Hematopoietic multipotent progenitor cell treated with erythropoietin and hydrocortisone succinate and interleukin-3 and kit ligand, for 15 days (in vitro differentiated cells): ENCODE measurements at places on chromosomes 13 and 19.

GRCh38 chr13:61684976-61685681 is 269.5 kb upstream of the PCDH20 start:
- no peak for DNase-seq

GRCh38 chr13:70170689-70171088 is 62.4 kb upstream of the KLHL1 start:
- DNase-seq: no peak

GRCh38 chr13:73939071-73939380 is 195.2 kb downstream of the KLF12 start:
- DNase-seq: no peak

DNA sequence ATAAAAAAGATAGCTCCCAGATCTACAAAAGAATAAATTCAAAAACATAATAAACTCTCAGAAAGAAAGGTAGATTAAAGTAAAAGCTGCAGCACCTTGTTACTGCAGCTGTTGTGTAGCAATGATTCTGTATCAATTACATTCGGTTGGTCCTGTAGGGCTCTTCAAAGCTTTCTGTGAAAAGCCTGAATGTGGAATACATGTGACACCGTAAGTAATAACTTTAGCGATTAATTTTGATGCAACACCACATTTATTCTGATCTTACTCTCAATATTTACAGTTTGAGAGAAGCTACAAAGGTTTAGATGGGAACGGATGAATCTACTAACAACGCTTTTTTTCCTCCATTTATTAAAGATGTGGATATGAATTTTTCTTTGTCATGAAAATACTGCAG is 279.2 kb downstream of the DACH1 start:
- DNase-seq: no peak

DNA sequence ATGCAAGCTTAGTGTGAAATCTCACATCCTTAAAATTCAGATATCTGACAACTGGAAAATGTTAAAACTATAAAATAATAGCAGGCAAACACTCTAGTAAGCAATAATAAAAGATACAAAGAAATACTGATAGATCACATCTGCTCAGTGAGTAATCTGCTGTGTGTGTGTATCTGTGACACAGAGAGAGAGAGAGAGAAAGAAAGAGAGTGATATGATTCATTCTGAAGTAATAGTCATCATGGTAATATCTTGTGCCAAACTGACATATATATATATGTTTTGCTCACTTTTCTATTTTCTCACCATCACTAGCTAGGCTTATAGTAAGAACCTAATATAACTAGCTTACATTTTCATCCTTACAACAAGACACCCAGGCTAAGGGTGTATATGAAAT is 288.0 kb upstream of the SLITRK6 start:
- DNase-seq: no peak

GRCh38 chr13:102679449-102680132 is 15.3 kb downstream of the METTL21C start:
- no peak for DNase-seq

GRCh38 chr19:45280471-45280961 is 29.4 kb downstream of the MARK4 start:
- DNase-seq: no peak

- DNase-seq: no peak
These were observed 16.8 kb downstream of the ZNF431 start for GRCh38 chr19:21158523-21159135.

GRCh38 chr19:20664901-20665781 is 3.8 kb upstream of the ZNF626 start:
- DNase-seq: no peak

DNA sequence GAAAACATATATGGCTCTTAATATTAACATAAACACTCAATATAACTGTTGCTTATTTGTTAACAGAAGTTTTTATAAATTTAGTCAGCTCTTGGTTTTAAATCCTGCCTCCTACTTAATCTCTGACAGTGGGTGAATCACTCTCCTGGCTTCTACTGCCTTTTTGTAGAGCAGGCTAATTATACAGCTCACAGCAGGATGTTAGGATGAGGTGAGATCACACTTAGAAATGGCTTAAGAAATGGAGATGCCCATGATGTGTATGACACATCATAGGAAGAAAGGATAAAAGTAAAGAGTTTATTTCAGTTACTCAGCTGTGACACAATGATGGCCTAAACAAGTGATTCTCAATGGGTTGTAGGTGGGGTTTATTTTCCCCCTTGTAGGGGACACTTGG is 345.6 kb downstream of the SPRY2 start:
- no peak for DNase-seq

DNA sequence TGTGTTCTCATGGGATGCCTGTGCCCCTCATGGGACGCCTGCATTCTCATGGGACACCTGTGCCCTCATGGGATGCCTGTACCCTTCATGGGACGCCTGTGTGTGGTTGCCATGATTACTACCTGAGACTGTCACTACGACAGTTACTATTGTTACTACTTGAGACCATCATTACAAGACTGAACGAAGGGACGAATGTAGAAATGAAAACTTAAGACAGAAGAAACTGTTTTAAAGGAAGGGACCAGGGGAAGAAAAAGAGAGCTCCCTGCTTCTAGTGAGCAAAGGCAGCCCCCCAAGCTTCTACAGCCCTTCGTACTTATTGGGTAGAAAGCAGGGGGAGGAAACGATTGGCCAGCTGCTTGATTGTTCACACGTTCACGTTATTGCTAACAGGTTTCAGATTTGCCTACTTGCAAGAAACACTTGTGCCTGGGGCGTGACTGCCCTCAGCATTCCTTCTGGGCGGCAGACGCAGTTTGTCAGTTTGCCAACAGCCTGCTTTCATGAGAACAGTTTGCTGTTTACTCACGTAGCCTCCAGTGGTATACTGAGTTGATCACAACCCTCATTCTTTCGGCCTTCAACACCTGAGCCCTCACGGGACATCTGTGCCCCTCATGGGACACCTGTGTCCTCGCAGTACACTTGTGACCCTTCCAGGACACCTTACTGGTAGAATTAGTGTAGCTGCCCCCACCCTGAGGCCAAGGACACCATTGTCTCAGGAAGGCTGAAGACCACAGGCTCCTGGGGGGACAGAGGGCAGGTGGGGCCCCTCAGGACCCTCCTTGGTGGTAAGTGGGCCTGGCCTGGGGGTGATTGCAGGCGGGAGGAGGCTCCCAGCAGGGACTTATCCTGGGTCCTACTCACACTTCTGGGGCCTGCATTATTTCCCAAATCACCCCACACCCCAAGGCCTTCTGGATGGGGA is 2.5 kb upstream of the S1PR4 start:
- peak; percentile 59 for DNase-seq
